ENCODE measurements at places on chromosomes 7 and 10.

- DNase-seq, result no peak
Observed at GRCh38 chr10:61882621-61883370, 18.7 kb upstream of the ARID5B start.

DNA sequence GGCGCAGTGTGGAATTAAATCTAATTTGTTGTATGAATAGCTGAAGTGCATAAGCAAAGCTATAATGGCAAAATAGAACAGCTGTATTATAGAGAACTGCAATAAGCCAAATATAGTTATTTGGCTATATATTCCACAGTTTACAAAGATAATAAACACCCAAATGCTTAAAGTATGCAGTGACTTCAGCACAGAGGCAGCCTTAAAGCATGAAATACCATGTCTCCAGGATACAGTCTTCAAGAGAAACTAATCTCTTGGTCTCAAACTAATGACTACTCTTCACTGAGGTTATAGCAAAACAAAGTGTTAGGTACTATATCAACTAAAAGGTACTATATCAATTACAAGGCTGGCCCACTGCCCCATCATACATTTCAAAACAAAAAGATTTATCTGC lies 48.0 kb downstream of the NT5C2 start:
- no peak for DNase-seq

DNA sequence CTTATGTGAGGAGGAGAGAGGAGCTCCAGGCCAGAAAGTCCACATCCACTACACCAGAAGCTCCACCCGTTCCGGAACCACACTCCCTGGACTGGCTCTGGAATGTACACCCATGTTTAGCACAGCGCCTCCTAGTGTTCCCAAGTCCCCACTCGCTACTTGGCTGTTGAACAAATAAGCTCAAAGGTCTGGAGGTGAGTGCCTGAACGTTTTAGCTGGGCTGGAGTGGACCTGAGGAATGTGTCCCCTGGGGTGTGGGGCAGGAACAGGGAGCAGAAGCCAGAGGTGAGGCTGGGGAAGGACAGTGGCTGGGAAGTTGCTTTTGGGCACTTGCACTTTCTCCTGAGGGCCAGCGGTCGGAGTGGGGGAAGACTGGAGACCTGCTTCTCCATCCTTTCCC lies 164.1 kb upstream of the CDCA7L start:
- DNase-seq, result peak; percentile 55

GRCh38 chr7:74334030-74334429 lies 44.8 kb downstream of the CLIP2 start:
- DNase-seq, result no peak

DNA sequence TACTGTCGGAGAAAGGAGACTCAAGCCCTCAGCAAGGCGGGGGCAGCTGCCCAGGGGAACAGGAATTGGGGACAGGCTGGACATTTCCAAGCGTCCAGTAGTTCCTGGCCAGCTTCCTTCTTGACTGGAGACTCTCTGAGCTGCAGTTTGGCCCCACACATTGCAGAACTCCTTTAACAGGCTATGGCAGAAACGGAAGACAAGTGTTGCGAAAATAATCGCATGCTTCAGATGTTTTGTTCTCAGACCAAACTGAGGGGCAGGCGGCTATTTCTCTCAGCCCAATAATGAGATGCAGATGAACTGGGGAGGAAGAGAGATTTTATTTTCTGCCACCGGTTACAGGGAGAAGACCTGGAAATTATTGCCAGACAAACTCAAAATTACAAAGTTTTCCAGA lies 88.0 kb upstream of the PFKP start:
- DNase-seq, result no peak

DNA sequence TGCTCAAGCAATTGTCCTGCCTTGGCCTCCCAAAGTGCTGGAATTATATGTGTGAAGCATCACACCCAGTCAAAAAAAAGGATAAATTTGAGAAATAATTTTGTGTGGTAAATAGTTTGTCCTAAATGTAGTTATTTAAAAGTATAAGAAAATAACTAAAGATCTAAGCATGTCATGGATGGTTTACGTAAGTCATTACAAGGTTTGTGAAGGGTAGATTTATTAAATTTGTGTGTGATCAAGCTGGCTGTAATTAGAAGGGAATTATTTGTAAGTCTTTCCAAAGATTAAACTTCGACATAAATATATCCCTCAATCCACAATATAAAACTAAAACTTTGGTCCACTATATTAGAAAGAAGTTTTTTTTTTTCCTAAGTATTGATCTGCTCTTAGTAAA lies 28.6 kb downstream of the ORC5 start:
- no peak for DNase-seq

DNA sequence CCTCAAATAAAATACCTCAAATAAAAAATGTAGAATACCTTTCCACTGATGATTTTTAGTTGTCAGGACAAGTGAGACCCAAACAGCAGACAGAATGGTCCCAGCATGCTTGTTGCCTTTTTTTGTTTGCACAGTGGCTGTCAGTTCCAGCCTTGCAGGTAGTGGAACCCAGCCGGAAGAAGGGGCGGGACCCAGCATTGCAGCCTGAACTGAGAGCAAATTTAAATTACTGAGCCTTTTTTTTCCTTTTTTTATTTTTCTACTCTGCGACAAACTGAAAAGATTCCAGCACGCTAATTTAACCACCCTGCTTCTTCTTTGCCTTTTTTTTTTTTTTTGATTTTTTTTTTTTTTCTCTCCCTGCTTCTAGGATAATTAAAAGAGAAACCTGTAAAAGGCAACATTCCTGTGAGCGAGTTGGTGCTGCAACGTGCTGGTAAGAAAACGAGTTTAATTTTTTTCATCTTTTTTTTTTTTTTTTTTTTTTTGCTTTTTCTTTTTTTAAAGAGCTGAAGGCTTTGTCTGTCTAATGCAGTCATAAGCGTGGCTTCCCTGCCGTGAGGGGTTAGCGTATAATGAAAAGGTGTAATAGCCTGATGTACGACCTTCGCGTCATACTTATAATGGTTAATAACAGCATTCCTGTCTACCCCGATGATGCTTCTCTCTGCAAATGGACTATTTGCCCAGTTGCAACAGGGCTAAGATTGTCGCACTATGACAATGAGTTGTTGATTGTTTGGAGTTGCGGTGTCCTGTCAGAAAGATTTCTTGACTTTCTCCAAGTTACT lies 555.3 kb upstream of the CELF2 start:
- no peak for DNase-seq

GRCh38 chr10:71219918-71220688 lies 7.7 kb downstream of the UNC5B start:
- no peak for DNase-seq

- no peak for DNase-seq
Observed at GRCh38 chr10:116210588-116211346, 62.2 kb downstream of the GFRA1 start.

GRCh38 chr10:131859341-131860020 lies 41.3 kb upstream of the PPP2R2D start:
- no peak for DNase-seq

GRCh38 chr7:47191876-47192291 lies 390.0 kb downstream of the TNS3 start:
- no peak for DNase-seq

- DNase-seq, result peak; percentile 57
Observed at GRCh38 chr7:158973440-158973839, 117.1 kb downstream of the DYNC2I1 start.

DNA sequence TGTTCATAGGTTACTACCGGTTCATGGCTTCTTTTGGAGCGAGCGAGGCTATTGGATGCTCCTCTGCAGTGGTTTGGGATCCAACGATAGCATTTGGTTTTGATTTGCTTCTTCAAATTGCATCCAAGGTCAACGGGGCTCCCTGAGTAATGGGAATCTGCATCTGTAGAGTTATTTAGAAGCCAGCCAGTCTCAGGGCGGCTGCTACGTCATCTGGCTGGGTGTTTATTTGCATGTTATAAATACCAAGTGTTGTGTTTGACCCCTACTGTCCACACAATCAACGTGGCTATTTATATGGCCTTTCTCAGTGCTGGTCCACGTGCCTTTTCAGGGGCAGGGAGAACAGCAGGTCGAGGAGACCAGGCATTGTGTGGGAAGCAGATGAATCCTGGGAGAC lies 137.7 kb downstream of the PRPF18 start:
- peak; percentile 18 for DNase-seq

DNA sequence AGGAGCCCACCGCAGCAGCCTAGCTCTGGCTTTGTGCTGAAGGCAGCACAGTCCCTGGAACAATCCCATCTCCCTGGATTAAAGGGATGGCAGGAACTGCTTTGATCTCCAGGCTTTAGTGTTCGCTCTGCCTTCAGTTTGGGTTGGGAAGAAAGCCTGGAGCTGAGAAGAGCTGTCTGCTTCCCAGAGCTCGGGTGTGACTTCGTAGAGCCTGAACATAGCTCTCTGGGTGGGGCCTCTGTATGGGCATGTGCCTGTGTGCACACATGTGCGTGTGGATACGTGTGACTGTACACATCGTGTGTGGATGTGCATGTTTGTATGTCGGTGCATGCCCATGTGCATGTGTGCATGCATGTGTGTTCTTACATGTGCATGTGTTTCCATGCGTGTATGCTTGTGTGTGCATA lies 8.7 kb downstream of the ADCY1 start:
- no peak for DNase-seq
